IPS DF 19.7 (cell line): ENCODE measurements at places on chromosomes 6 and 20.

DNA sequence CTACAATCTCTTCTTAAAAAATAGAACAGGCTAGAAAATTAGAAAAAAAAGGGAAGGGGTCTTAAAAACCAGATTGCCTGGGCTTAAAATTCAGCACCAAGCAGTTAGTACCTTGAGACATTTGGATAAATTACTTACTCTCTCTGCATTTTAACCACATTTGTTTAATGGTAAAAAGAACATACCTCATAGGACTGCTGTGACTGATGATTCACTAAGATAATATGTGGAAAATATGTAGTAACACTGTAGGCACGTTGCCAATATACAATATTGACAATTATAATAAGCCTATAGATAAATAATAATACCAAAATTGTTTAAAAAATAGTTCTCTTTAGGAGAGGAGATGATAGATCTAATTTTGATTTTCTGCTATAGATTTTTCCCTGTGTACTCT lies 750.4 kb downstream of the TENT5A start:
- no peak for DNase-seq

GRCh38 chr20:3168079-3168828 lies 5.1 kb downstream of the LZTS3 start:
- no peak for DNase-seq

DNA sequence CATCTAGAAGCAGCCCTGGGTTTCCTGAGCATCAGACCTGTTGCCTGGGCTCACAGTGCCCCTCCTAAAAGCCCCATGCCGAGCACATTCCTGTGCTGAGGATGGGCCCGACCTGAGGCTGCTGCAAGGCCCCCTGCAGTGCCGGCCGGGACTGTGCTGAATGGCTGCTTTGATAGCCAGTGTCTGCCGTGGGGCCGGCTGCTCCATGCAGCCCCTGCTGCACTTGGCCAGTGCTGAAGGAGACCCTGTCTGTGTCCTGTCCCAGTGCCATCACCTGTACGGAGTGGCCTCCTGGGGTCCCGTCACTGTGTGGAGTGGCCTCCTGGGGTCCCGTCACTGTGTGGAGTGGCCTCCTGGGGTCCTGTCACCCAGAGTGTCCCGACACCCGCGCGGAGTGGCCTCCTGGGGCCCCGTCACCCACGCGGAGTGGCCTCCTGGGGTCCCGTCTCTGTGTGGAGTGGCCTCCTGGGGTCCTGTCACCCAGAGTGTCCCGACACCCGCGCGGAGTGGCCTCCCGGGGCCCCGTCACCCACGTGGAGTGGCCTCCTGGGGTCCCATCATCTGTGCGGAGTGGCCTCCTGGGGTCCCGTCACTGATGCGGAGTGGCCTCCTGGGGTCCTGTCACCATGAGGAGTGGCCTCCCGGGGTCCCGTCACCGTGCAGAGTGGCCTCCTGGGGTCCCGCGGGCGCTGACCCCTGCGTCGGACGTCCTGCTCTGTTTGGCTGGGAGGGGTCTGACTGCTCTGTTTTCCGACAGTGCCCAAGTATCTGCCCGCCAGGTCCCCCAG lies 7.0 kb downstream of the COL9A3 start:
- no peak for DNase-seq

DNA sequence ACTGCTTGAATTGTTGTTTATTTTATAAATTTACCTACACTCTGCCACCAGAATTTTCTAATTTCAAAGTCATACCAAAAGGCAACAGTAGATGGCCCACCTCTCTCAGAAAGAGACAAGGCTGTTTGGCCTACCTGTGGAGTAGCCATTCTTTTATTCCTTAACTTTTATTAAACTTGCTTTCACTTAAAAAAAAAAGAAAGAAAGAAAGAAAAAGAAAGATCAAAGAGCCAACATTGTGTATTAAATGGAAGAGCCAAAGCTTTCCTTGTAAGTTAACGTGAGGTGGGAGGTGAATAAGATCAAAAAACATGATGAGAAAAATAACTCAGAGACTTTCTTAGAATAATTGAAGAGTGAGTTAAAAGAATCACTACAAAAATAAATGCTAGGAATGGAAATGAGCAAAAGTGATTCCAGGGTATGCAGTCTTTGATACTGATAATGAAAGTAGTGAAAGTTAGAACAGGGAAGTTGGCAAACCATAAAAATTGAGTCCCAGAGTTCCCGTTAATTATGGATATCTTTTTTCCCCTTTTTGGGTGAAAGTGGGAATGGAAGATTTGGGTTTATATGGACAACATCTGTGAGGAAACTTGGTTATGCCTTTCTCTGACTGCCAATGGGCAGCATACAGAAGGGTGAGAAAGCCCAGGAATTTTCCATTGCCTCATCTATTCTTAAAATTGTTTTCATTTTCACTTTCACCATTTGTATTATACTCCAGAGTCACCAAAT lies 35.9 kb upstream of the MYB start:
- DNase-seq: no peak

DNA sequence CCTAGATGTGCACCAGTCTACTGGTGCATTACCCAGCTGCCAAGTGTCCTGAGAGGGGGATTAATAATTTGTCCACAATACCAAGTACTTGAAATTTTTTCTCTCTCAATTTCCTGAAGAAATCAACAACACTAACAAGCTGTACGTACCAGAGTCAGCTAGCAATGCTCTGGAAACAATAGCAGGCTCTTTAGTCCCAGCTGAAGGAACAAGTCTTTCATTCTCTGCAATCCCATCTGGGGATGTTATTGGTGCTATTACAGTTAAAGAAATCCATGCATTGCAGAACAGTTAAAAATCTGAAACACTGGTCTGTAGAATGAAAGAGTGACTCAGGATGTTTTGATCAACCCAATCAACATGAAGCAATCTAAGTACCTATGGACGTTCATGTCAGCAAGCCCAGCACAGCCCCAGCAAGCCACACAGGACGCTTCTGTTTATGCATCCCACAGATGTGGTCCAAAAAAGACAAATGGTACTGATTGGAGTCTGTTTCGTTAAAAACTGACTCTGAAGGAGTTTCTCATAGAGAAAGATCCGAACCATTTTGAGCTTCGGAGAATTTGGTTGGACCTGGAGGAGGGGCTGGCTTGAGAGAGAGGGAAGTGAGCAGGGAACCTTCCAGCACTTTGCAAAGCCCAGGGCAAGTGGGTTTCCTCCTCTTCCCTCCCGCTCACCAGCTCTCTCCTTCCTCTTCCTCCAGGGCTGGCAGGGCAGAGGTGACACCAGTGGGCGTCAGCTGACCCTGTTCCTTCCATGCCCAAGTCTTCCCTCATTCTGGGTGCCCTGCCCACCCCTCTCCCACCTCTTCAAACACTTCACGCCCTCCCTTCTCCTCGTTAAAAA lies 11.9 kb downstream of the PRR18 start:
- DNase-seq: no peak
